NCI-H446 treated with DMSO at 0.1 percent for 48 hours (cell line): ENCODE measurements at places on chromosomes 11 and 22.

DNA sequence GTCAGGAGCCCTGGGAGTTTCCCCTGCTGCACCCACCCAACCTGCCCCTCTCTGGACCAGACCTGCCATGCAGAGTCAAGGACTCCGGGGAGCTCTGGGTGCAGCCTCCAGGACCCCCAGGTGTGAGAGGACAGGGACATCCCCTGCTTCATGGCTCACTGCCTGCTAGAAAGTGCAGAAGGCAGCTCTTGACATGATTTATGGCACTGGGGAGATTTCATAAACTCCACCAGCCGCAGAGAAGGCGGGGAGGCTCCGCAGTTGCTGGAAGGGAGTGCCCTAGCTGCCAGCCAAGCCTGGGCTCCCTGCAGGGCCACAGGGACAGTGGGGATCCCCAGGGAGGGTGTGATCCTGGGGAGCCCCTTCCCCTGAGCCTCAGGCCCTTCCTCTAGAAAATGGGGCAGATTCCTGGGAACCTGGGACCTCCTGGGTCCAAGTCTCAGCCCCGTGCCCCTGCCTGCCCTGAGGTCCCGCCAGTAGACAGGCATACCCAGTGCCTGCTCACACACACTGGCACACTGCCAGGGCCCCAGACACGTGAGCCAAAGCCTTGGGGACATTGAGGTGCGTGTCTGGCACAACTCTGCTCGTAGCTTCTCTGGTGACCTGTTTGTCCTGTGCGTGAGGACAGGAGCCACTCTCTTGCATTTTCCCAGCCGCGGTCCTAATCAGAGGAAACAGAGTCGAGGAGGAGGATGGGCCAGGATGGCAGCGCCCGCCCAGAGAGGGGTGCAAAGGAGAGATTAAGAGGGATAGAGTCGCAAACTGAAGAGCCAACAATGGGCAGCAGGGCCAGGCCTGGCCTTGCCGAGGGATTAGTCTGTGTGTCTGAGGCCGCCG is 13.8 kb downstream of the CABP7 start:
- peak; percentile 57 for DNase-seq

- DNase-seq = peak; percentile 23
These were observed 89.0 kb downstream of the CWC15 start for GRCh38 chr11:94884376-94884775.

DNA sequence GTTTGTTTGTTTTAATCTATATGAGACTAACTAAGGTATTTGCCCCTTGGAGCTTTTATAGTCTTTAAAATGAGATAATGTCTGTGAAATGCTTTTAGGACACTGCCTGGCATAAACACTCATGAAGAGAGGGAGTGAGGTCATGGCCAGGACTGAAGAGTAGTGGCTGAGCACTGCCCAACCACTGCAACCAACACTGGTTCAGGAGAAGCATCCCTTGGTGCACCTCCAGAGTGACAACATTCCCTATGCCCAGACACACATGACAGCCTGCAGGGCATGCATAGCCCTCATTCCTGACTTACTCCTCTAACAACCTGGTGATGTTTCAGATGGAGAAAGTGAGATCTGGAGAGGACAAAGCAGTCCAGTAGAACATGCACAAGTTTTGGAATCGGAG is 36.1 kb downstream of the ME3 start:
- no peak for DNase-seq

- DNase-seq = no peak
These were observed 47.9 kb upstream of the DDI1 start for GRCh38 chr11:103988595-103988969.

- DNase-seq = no peak
These were observed 29.9 kb downstream of the GUCY1A2 start for GRCh38 chr11:106988151-106989077.

DNA sequence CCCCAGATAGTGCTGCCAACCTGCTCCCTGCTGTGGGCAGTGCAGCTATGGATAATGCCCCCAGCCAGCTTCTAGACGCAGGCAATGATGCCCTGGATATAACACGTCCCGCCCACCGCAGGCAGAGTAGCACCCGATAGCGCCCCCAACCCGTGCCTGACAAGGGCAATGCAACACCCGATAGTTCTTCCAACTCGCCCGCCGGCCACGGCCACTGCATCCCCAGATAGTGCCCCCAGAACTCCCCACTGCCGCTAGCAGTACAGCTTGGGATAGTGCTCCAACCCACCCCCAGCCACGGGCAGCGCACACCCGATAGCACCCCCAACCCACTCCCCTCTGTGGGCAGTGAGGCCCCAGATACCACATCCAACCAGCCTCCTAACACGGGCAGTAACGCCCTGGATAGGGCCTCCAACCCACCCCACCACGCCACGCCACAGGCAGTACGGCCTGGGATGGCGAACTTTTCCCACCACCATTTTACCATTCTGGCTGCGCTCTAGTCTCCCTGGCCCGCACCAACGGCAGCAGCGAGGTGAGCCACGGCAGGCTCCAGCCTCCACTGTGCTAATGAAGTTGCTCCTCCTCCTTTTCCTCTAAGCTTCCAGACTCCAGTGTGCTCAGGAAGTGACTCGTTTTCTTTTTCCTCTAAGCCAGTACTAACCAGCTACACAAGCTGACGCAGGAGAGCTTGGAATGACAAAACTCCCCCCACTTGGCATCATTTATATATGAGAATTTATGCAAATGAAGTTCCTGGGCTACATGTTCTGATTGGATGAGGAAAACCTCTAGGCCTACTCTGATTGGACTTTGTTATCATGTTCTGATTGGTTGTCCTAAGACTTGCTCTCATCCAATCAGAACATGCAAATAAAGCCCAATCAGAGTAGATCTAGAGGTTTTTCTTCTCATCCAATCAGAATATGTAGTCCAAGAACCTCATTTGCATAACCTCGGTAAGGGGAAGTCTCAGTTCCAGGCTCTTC is 3.0 kb upstream of the RFPL3 start:
- no peak for DNase-seq

DNA sequence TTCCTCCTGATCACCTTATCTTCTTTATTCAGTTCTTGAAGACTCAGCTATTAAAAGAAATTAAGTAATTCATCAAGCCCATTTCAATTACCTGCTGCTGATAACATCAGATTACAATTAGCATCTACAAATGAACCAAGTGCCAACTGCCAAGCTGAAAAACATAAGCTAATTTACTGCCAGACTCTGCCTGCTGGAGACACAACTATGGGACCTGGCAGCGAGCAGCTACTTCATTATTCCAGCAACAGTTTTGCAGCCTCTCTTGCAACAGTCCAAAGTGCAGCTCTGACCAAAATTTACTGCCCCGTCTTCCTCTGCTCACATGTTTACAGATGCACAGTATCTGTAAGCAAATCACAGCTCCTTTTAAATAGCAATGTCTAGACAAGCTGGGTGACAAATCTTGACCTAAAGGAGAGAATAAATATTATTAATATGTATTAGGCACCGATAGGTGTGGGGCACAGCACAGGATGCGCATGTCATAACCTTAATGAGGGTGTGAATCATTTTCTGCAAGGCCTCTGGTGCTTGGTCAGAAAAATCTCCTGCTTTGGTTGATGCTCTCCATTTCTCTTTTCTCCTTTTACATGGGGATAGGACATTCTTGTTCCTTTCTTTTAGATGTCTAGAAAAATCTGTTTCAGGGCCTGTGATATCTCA is 232.2 kb upstream of the PITPNB start:
- peak; percentile 79 for DNase-seq

GRCh38 chr11:2267851-2268728 is 2.3 kb downstream of the ASCL2 start:
- no peak for DNase-seq

DNA sequence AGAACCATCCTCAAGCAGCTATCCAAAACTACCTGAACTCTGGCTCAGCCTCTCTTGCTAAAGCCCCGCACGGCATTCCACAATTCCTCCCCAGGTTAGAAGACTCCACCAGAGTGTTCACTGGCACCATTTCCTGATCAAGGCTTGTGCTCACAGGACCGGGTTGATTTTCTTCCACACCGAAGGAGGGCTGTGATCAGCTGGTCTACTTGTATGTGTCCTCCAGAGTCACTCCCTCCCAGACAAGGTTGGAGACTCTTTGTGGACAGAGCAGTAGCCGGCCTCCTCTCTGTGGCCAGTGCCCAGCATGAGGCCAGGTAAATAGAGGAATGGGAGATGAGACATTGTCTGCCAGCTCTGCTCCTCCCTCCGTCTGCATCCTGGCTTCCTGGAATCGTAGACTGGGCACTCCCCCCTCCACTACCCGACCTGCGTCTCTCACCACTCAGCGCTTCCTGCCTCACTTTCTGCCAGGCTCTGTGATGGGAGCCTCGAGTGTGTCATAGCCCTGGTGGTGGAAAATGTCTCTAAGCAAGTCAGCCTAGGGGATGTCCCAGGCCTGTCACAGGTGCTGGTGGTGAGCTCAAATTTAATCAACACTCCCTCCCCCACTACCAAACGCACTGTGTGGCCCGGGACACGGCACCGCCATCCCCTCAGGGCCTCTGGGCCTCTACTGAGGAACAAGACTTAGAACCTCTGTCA is 12.5 kb upstream of the TMPRSS6 start:
- no peak for DNase-seq

GRCh38 chr11:75166791-75167190 is 15.9 kb downstream of the SLCO2B1 start:
- DNase-seq = no peak

GRCh38 chr11:12721816-12722604 is 47.8 kb downstream of the TEAD1 start:
- no peak for DNase-seq

DNA sequence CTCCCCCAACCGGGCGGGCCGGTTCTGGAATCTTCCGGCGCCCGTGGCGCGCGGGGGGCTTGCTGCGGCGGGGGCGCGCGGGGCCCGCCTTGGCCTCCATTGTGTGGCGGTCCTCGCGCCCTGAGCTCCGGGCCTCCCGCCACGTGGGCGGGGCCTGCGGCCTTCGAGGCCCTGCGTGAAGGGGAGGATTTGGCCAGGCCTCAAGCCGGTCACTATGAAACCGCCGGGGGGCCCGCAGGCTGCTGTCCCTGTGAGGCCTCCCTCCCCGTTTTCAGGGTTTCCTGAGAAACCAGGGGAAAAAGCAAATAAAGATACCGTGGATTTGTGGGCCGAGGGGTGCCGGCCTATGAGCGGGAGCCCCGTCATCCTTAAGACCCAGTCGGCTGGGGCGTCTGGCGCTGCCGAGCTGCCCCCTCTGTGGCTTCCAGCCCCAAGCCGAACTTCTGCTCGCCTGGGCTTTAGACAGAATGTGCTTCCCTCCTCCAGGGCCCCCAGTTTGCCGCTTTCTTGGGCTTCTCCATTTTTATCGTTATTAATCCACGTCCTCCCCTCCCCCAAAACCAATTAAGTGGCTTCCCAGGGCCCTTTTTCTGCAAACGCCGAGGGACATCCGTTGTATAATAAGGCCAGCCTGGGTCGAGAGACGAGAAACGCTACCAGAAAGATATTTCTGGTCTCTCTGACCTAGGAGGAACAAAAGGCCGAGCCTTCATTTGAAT is 602 bp downstream of the EWSR1 start:
- peak; percentile 38 for DNase-seq

DNA sequence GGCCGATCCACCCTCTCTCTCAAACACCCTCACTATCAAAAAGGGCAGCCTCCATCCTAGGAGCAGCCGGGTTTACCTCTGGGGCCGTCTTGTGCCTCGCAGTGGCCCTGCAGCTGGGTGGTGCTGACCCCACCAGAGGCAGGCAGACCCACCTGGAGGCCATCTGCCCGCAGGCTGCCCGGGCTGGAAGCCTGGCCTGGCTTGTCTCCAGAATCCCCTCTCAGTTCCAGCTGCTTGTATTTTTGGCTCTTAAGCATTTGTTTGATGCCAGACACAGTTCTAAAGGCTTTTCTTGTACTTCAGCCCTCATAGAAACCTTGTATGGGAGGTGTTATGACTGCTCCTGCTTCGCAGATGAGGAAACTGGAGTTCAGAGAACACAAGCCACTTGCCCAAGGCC is 4.2 kb upstream of the NFAM1 start:
- peak; percentile 88 for DNase-seq

GRCh38 chr22:27159716-27160295 is 502.4 kb downstream of the MIAT start:
- DNase-seq = no peak

DNA sequence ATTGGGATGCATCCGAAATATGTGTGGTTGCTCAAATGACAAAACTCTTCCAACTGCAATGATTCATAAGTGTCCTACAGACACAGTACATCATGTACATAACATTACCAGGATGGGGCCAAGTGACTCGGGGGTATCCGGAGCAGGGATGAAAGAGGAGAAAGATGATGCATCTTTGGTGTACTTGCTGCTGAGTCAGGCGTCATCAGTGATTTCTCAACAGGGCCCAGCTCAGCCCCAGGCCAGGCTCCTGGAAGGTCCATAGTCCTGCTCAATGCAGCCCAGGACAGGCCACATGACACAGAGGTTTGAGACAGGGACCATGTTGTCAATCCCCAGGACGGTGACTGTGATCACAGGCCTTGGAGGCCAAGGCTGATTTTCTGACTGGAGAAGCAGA is 59.3 kb downstream of the GGTLC2 start:
- DNase-seq = no peak

DNA sequence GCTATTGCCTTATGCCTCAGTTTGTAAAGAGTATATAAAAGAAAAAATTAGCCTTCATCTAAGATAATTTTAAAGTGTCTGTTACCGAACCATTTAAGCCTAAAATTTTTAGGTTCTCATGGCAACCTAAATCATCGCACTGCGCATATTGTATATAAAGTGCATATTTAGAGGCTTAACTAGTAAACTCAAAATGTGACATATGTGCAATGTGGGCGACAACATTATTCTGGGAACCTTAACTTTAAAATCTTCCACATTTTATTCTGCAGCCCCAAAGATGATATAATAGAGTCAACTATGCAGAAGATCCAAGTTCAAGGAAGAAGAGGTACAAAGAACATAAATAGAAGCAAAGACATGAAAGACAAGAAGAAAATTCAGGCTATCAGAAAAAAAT is 23.0 kb downstream of the CELF1 start:
- DNase-seq = no peak

DNA sequence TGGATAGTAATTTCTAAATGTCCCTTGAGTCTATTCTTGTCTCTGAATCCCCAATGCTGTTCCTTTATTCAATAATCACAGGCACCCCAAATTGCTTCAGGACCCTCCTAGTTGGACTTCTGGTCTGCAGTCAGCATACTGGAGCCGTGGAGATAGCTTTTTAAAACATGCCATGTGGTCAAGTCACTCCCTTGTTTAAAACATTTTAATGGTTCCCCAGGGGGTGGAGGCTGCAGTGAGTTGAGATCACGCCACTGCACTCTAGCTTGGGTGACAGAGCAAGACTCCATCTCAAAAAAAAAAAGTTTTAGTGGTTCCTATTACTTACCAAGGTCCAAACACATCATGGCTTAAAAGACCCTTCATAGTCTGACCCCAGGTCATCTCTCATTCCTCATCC is 220.3 kb downstream of the ADAMTS15 start:
- no peak for DNase-seq

- no peak for DNase-seq
These were observed 145.5 kb downstream of the RBFOX2 start for GRCh38 chr22:35883031-35883620.
